ENCODE measurements at places on chromosomes 5 and 9.

- no peak for DNase-seq
Observed at GRCh38 chr5:33008751-33009418, 297.8 kb downstream of the NPR3 start.

DNA sequence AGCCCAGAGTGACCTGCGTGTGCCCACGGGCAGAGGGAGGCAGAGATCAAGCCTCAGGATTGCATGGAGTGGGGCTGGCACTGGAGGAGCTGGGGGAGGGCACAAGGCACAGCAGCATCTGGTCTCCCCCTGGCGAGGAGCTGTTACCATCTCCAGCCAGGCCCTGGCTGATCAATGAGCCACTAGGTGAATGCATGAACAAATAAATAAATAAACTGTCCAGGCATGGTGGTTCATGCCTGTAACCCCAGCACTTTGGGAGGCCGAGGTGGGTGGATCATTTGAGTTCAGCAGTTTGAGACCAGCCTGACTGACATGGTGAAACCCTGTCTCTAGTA is 14.3 kb upstream of the PSMB7 start:
- no peak for DNase-seq

DNA sequence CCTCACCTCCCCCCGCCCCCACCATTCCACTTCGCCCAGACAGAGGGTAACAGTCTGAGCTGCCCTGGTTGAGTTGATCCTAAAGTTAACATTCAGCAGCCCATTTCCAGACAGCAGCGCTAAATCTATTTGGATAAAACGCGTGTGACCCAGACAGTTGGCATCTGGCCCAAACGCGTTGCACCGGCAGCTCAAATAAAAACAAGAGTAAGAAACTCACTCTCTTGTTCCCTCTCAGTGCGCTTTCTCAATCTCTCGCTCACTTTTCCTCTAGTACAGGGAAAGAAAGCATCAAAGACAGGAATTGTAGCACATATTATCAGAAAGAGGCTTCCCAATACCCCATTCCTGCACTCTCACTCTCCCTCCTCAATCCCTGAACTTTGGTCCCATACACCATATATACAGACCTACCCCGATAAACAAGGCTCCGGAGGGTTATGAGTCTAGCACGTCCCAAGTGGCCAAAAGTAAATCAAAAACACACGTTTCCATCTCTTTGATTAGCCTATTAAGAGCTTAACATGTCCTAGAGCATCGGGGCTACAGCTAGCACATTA is 1.3 kb downstream of the ADAMTS6 start:
- peak; percentile 23 for DNase-seq

DNA sequence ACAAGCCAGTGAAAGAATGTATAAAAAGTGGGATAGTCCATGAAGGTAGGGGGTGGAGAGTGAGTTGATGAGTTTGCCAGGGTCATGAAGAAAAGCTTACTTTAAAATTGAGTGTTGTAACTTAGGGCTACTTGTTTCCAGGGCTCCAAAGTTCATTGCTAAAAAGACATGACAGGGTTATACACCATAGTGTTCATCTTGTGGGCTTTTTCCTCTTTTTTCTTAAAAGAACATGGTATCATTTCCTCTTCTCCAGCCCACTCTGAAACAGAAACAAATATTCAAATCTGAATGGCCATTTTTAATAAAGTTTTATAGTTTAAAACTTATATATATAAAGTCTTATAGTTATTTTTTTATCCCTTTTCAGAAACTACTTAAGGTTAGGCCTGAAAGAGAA is 115.7 kb upstream of the SMC2 start:
- no peak for DNase-seq

- DNase-seq, result no peak
Observed at GRCh38 chr9:2377834-2378233, 243.8 kb upstream of the VLDLR start.

DNA sequence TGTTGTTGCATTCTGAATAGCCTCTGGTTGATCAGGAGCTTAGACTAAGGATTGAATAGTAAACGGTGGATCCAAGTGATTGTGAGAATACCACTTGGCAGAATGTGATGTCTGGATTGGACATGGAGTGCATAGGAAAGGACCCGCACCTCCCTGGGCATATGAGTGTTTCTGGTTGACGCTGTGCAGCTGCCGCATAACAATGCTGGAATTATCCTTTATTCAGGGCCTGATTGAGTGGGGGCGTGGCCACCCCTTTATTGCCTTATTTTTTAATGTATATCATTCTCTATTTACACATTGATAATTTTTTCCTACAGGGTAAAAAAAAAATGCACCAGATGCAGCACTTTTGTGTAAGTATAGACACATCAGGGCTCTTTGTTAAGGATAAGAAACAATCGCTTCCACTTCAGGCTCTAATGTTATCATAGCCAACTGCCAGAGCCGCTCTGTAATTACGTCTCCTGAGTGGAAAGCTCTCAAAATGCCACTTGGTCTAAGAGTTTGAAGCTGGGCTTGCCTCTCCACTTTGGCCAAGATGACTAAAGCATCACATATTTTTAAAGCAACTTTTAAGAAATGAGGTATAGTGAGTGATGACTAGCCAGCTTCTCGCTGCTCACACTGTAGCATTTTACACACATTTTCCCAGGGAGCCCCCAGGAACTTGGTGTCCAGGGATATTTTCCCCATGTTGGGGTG is 5.7 kb downstream of the FGD3 start:
- no peak for DNase-seq

DNA sequence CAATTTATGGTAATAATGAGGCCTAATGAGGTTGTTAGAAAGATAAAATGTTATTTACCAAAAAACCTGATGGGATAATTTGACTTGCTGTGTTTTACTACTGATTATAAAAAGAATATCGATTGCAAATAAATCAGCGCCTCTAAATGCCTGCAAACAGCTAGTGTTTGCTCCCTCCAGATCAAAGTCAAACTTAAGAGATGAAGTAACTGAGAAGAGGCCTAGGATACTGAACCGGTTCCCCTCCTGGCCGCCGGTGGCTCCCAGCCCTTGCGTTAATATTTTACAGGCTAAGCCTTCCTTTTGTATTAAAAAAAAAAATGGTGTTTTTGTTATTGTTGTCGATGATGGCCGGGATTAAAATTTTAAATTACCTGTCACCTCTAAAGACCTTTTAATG is 2.6 kb downstream of the IRX1 start:
- no peak for DNase-seq

DNA sequence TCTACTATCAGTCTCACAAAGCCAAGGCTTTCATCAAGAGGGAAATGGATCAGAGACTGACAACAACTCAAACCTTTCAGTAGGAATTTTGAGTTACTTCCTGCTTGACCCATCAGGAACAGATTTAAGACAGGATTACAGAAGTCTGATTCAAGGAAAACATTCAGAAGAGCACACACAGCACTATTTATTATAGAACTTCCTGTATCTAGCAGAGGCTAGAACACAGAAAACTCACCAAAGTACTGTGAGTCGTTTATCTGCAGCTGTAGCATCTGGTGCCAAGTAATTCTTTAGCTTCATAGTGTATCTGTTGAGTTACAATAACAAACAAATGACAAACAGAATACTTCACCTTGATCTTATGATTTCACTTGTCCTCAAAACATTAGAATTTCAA is 13.8 kb downstream of the LEAP2 start:
- no peak for DNase-seq

GRCh38 chr5:18393565-18394442 is 759.5 kb downstream of the TAF11L14 start:
- DNase-seq, result no peak

- no peak for DNase-seq
Observed at GRCh38 chr5:151223447-151224264, at the start of gene CCDC69. TSS of gene CCDC69 (minus strand) at chr5:151224092. CDS start at chr5:151223970, 122 bp downstream.

GRCh38 chr9:100911273-100911672 is 117.3 kb upstream of the PLPPR1 start:
- no peak for DNase-seq

- DNase-seq, result no peak
Observed at GRCh38 chr5:84085387-84086041, 299.2 kb downstream of the EDIL3 start.

GRCh38 chr9:32837551-32838058 is 54.3 kb downstream of the TMEM215 start:
- no peak for DNase-seq

DNA sequence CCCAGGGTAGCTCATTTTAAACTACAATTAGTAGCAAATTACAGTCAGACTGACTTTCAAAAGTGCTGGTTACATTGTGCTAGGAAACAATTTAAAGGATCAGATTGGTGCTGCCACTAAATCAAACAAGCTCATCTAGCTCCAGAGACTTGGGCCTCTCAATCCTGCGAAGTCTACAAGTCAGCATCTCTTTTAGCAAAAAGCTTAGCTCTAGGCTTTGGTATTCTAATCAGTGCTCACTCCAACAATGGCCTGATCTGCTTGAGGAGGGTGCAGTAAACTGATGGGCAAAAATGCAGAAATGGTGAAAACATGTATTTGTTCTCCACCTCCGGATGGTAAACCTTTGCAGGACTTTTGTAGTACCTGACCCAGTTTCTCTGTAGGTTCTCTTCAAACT is 47.0 kb upstream of the SEMA6A start:
- no peak for DNase-seq

All from T-helper 1 cell (primary cell).